ENCODE measurements at places on chromosomes 11 and 22.

DNA sequence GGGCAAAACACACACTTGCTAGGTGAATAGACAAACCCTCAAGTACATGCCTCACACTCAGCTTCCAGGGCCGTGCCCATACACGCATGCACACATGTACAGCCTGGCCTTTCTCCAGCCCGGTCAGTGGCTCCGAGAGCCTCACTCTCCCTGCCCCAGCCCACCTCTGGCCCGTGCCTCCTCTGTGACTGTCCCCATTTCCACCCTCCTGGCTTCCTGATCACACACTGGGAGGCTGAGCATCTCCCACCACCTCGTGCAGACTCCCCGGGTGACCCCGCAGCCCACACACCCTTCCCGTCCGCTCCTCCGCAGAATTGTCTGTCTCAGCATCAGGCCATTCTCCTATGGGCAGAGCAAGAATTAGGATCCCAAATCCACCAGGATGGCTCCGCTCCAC, 634.1 kb downstream of the TBC1D22A start:
- peak; percentile 76 for DNase-seq

DNA sequence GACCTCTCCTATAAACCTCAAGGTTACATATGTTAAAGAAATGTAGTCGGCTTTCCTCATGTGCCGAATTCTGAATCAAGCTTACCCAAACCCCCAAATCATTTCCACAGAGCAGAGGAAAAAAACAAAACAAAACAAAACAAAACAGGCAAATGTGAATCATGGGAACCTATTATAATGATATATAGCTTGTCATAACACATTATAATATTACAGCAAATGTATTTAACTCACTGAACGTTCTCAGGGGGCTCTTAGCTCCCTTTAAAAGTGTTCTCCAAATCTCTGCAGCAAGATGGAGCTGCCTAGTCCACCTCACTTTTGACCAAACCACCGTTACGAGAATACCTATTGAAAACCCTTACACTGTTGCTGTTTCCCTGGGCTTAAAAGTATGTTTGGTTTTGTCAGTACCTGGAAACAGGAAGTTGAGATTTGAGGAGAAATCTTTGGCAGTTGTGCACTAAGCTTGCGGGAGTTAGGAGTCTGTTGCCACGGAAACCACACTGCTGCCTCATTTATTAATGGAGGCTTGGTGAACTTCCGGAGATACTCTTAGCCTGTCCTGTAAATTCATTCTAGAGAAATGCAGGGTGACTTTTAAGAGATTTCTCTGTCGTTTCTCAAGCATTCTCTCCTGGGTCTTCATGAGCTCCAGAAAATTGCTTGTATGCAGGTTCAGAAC, 167.0 kb upstream of the RASSF10 start:
- no peak for DNase-seq

- no peak for DNase-seq
Measured at GRCh38 chr22:45608763-45609180, 62.9 kb upstream of the ATXN10 start.

GRCh38 chr22:29879753-29880152, 3.2 kb upstream of the MTMR3 start:
- DNase-seq: no peak

DNA sequence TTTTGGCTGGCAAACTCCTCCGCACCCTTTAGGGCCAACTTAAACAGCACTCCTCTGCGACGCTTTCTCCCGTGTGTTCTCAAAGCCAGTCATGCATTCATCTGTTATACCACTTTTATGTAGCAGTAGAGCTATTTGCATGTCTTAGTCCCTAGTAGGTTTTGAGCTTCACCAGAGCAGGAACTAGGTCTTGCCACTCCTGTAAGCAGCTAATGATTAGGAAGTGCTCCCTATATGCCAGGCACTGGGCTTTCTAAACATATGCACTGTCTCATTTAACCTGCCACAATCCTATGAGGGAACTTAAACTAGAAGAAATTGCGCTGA, 180.8 kb downstream of the DBX1 start:
- no peak for DNase-seq

DNA sequence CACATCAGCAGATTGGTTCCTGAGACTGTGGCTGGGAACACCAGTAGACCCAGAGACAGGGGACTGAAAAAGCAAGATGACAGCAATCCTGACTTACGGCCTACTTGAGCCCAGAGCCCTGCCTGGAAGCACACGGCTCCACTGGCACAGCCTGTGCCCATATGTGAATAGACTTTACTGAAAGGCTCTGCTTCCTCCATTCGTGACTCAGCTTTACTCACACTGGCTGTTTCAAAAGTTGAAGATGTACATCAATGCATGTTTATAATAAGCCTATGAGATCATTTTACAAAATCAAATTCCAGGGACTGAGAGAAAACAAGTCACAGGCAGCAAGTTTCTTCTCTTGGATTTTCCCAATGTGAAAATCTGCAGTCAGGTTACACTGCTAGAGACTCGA, 134.6 kb upstream of the TEAD1 start:
- no peak for DNase-seq

DNA sequence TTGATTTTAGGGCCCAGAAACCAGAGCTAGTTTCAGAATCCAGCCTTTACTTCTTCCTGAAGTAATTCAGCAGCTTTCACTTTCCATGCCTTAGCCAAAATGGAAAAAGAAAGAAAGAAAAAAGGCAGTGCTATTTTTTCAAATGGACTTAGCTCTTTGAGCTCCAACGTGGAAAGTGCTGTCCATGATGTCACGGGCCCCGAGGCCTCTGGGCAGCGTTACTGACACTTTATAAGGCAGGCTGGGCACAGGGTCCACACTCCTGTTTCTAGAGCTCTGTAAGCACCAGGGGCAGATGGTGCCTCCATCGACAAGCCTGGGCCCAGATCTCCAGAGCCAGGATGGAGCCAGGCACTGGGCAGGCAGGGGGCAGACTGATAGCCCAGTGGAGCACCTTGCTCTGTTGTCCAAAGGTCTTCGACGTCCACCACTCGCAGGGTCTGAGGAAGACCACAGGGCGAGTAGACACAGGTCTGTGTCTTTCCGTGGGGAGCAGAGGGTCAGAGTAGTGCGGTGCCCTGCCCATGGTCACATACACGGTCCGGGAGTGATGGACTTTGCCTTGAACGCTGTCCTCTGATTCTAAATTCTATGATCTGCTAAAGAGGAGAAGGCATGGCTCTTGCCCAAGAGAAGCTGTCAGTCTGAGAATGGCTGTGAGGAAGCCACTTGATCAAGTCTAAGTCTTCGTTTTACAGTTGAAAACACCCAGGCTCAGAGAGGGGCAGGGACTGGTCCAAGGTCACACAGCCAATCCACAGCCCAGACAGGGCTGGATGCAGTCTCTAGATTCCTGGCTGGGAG, 22.0 kb upstream of the WNT11 start:
- DNase-seq: no peak

GRCh38 chr11:69546735-69547370, 65.4 kb downstream of the LINC01488 start:
- DNase-seq: peak; percentile 31

DNA sequence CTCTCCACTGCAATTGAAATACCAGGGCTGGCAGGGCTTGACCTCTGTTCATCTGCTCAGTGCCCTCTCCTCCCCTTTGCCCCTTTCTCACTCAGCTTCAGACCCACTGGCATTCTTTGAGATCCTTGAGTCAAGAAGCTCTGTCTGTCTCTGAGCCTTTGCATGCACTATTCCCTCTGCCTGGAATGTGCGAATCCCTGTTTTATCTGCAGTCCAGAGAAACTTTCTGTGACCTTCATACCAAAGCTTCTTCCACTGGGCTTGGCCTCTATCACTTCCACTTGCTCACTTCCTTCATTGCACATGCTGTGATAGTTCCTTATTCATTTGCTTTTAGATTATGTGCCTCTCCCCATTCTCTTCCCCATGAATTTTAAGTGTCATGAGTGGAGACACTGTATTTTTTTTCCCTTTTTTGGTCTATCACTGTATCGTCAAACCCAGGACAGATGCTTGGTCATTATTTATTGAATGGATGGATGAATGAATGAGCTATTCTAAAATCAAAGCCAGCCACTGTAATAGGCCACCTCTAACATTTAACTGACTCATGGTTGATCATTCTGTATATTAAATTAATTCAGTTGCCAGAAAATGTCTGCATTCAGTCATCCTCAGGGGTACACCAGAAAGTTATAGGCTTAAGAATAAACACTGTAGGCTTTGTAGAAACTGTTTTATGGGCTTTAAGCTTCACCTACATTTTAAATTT, 88.7 kb upstream of the TIMP3 start:
- DNase-seq: no peak

DNA sequence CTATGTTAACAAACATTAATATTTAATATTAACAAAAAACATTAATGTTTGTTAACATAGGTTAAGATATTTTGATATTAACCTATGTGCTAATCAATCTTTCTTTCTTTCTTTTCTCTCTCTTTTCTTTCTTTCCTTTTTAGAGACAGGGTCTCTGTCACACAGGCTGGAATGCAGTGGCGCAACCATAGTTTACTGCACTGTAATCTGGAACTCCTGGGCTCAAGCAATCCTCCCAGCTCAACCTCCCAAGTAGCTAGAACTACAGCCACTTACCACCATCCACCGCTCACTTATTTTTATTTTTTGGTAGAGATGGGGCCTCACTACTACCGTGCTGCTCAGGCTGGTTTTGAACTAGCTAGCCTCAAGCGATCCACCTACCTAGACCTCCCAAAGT, 13.2 kb downstream of the SIK3 start:
- DNase-seq: no peak

GRCh38 chr11:457111-457760, 7.2 kb downstream of the PTDSS2 start:
- DNase-seq: peak; percentile 74

DNA sequence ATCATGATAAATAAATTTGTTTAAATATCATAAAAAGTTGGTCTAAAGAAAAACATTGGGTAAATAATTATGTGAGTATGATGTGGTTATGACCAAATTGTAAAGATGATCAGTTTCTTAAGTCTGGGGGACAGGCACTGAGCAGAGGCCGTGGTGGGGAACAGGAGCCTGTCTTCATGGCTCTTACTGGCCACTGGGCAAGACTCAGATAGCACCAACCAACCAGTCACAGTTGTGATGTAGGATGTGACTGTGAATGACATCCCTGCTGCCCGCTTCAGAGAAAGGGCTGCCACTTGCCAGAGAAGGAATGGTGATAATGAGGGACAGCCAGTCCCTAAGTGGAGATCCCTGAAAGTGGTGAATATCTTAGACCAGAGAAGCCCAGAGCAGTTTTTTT, 7.0 kb downstream of the PTPRJ start:
- DNase-seq: no peak

DNA sequence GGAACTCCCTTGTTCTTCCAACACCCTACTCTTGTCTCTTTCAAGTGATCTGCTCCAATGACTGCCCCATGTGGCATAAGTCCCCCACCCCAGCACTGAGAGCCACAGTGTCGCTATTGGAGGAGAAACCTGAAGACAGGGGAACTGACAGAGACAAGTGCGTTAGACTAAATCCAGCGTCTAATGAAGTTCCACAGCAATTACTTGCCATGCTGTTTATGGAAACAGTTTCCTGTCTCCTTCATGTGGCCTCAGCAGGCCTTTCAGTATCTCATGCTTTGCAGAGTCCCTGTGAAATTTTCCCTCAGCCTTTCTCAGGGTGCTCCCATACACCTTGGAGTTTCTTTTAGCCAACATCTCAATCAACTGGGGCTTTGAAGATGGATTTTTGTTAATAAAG, 277.4 kb downstream of the ETS1 start:
- no peak for DNase-seq

DNA sequence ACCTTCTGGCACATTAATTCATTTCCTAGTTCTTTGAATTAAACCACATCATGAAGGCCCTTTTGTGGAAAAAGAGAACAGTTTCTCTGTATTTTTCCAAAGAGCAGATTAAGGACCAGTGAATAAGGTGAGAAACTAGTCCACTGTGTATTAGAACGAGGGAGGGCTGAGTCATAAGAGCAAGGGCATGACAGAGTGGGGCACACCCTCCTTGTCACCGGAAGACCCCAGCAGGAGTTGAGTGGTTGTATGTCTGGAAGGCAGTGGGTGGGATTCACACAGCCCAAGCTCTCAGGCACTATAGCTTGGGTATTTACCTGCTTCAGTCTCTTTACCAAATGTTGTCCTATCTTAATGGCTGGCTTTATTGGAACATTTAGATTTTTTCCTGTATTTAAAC, 86.8 kb downstream of the BMAL1 start:
- DNase-seq: no peak

- no peak for DNase-seq
Measured at GRCh38 chr11:132648851-132649250, 883.5 kb downstream of the OPCML start.

DNA sequence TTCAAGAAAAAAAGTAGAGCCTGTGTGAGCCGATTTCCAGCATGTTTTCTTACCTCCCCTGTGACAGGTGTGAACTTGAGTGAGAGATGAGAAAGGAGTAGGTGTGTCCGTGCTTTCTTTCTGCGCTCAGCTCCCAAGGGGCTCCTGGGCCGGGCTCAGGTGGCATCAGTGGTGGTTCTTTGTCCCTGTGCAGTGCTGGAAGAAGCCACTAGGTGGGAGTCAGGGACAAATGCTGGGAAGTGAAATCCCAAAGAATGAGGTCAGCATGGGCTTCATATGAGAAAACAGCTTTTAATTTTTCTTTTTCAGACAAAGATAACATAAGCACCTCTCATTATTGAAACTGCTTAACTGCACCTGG, 57.8 kb downstream of the PPFIBP2 start:
- peak; percentile 84 for DNase-seq

DNA sequence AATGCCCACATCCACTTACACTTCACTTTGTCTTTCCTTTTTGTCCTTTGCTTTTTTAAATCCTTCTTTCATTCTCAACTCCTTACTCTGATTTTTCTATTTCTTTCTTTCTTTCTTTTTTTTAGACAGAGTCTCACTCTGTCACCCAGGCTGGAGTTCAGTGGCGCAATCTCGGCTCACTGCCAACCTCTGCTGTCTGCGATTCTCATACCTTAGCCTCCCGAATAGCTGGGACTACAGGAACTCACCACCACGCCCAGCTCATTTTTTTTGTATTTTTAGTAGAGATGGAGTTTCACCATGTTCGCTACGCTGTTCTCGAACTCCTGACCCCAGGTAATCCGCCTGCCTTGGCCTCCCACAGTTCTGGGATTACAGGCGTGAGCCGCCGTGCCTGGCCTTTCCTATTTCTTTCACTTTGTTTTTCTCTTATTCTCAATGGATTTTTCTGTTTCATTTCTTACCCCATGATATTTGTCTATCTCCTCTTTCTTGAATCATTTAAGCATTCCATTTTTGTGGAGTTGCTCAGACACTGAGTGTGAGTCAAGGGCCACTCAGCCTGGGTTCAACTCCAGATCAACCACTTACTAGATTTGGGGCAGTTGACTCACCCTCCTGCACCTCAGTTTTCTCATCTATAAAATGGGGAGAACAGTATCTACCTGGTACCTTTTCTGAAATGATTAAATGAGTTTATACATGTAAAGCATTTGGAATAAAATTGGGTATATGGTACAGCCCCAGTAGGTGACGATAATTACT, 7.6 kb downstream of the KCNJ5 start:
- DNase-seq: no peak
